ENCODE measurements at places on chromosomes 6 and 20.

DNA sequence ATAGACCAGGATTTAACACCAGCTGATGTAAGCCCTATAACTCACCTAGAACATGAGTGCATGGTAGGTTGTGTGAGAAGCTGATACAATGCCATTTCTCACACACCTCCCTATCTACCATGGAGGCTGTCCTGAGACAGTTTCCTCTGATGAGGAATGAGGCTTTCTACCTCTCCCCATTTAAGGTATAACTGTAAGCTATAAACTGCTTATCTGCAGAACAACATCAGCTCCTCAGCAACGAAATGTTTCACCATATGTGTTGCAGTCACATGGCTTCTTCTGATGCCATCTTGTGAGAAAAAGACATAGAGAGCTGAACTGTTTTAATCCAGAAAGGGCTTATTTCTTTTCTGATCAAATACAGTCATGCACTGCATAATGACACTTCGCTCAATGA, 20.7 kb downstream of the ZKSCAN3 start:
- DNase-seq = no peak

- DNase-seq = no peak
Measured at GRCh38 chr6:126002755-126003679, 16.7 kb downstream of the TRMT11 start.

DNA sequence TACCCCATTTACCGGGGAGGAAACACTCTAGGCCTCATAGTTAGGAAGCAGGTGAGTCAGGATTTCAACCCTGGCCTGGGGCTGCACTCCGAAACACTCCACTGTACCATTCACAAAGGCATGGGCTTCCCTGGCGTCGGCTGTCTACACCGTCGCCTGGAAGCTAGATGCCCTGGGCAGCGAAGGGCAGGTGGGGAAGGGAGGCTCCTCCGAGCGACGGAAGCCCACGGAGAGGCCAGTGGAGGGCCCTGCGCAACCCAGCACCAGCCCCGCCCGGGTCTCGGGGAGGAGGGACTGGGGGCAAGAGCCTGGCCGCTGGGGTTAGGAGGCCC, 16.1 kb downstream of the SDCBP2 start:
- DNase-seq = no peak

DNA sequence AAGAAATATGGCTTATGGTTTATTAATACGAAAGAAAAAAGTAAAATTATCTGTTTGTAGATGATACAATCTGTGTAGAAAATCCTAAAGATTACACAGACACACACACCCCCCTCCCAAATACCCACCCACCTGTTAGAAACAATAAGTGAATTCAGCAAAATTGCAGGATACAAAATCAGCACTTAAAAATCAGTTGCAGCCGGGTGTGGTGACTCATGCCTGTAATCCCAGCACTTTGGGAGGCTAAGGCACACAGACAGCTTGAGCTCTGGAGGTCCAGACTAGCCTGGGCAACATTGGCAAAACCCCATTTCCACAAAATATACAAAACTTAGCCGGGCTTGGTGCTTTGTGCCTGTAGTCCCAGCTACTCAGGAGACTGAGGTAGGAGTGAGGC, 42.3 kb downstream of the NINL start:
- DNase-seq = no peak

- no peak for DNase-seq
Measured at GRCh38 chr6:79861023-79861422, 86.3 kb downstream of the ELOVL4 start.

GRCh38 chr6:35601331-35602132, 87.2 kb downstream of the FKBP5 start:
- DNase-seq = peak; percentile 35

GRCh38 chr20:20755231-20755630, 42.8 kb upstream of the RALGAPA2 start:
- no peak for DNase-seq

DNA sequence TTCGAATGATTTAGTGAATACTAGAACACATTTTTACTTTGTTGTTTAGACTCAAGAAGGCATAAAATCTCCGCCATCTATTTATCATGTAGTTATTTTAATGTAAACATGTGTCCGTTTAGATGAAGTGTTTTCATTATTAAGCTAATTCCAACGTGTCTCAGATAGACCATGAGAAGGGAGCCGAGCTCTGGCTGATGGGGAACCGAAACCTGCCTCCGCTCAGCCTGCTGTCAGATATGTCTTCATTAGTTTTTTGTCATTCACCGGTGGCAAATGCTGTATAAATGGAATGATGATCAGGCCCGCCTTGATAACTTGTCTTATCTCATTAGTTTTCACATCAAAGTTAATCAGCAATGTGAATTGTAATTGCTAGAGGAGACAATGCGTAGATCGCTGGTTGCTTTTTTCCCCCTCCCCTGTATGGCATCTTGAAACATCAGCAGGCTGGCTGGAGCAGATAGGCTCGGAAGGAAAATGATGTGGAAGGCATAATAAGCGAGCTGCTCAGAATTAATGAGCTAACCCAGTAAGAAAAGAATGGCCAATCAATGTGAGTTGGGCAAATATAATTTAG, 136.4 kb downstream of the LINC00237 start:
- DNase-seq = no peak

DNA sequence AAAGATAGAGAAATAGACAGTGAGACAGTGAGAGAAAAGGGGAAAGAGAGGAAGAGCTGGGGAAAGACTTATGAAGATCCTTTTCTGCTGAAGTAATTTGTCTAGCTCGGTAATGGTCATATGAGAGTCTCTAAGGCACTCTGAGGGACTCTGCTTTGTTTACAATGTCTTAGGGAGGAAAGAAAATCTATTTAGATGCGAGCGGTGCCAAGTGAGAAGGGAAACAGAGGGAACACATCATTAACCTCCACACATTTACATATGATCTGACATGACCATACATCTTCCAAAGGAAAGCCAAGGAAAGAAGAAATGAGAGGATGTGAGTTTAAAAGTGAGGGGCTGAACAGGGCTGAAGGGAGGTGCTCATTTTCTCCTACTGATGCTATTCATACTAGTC, 862.3 kb upstream of the CITED2 start:
- no peak for DNase-seq

DNA sequence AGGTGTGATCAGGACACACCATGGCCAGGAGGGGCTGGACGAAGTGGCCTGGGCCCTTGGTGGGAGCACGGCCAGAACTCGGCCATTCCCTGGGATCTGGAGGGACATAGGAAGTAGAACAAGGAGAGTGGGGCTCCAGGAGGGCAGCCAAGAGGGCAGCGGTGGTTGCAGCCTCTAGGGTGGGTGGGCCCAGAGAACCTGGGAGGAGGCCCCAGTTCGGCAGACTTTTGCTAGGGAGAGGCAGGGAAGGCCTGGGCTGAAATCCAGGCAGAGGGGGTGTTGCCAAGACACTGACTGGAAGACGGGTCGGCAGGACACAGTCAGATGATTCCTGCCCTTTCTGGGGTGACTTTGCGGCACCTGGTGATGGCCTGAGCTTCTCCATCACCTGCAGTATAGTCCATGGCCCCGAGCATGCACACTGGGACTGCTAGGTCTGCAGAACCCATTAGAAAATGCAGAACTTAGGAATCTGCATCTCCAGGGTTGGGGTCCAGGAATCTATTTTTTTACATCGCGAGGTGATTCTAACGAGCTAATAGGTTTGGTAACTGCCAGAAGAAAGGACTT, 224.8 kb downstream of the SYNDIG1 start:
- no peak for DNase-seq

DNA sequence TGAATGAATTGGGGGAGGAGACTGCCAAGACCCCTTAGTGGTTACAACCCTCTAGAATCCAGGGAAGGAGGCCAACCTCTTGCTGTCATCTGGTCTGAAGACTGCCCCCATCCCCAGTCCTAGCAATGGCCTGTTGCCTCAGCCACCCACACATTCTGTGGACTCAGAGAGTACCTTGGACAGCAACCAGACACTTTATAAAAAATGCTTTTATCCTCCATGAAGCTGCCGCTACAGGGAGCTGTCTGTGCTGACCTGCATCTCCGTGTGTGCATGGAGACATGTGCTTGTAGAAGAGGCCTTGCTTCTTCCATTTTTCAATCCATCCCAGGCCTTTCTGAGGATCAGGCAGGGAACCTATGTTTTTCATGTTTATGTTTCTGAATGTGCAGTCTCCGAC, 15.2 kb downstream of the CDH22 start:
- peak; percentile 47 for DNase-seq

DNA sequence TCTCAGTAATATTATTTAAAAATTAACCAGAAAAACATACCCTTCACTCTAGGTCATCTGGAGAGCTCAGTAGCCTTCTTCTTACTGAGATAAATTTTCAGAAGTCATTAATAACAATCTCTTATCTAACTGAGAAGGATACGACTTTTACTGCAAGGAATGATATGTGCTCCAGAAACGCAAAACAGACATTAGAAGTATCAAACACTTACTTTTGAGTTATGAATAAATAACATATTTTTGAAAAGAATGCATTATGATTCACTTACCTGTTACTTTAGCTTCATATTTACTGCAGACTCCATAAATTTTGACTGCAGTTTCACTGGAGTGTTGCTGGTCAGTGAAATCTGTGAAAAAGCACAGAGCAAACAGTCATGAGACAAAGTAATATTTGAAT, 668.7 kb upstream of the NRSN1 start:
- no peak for DNase-seq

DNA sequence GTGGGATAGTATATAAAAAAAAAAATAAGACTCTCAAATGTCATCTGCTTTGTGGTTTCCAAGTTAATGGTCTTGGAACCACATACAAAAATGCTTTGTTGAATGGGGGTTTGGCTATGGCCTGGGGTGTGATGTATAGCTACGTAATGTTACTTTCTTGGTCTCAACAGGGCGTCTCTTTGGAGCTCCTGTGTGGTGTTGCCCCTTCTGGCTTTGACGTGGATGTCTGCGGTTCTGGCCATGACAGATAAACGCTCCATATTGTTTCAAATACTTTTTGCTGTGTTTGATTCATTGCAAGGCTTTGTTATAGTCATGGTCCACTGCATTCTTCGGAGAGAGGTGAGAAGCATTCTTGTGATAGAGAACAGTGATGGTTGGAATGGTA, 457.7 kb downstream of the LMBRD1 start:
- DNase-seq = no peak

- no peak for DNase-seq
Measured at GRCh38 chr6:43199912-43200311, 17.9 kb downstream of the CUL9 start.

GRCh38 chr20:39072132-39072531, 110.0 kb downstream of the DHX35 start:
- DNase-seq = no peak

DNA sequence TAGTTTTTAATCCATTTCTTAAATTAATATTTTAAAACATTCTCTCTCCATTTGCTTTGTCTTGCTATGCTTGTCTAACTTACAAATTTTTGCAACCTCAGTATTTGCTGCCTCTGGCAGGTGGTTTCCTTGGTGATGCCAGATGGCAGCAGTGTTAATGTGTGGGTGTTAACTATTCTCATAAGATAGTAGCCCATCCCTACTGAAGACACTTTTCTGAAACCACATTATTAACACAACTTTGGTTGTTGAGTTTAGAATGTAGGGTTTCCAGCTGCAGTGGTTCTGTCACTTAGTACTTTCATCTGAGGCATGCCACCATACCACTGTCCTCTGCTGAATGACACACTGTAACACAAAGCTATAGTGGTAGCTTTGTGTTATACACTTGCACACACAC, 75.1 kb downstream of the MYO6 start:
- no peak for DNase-seq

DNA sequence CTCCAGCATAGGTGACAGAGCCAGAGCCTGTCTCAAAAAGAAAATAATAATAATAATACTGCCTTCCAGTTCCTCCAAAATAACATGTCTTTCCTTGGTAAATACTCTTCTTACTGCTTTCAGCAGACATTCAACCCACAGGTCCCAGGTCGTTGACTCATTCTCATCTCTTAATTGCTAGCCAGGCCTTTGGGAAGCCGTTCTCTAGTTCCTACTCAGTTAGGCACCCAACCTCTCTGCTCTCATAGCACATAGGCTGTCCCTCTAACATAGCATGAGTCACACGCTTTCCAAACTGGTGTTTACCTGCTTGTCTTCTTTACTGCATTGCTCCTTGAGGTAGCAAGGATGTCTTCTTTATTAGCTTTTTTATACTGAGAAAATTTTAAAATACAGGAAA, 98.8 kb downstream of the LAMA2 start:
- DNase-seq = no peak

GRCh38 chr6:119140196-119141140, 62.0 kb upstream of the FAM184A start:
- no peak for DNase-seq

- DNase-seq = no peak
Measured at GRCh38 chr6:160347259-160348222, 637 bp upstream of the SLC22A3 start.

All from HEK293T (cell line).